ENCODE measurements at places on chromosomes 16 and 17.

- no peak for DNase-seq
These were observed 779 bp upstream of the CCDC102A start for GRCh38 chr16:57537194-57537505.

DNA sequence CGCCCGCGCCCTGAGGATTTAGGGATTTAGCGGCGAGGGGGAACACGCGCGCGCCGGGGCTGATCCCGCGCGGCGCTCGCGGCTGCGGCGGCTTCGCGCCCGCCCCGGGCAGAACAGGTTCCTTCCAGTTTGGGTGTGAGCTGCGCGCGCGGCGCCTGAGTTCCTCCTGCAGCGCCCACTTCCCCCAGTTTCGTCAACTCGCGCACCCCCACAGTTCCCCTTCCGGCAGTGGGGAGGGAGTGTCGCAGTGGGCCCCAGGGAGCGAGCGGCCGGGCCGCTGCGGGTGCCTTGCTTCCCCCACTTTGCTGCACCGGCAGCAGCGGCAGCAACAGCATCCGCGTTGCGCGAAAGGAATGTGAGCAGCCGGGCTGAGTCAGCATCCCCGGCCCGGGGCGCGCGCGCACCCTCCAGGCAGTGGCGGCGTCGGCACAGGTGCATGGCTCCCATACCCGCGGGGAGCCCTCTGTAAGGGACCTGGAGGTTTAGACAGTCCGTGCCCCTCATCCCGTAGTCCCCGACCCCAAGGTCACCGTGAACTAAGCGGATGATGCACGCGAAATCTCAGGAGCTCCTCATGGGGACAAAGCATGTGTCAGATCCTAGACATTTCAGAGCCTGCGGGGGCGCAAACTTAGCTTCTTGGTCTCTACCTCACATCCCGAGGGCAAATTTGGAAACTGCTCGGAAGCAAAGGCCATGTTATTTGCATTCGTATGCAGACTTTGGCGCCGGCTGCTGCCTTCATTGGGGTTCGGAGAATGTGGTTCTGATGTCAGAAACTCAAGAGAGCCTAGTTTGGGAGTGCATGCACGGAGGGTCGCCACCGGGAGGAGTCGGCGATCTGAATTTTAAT is 767 bp downstream of the ARSG start:
- no peak for DNase-seq

GRCh38 chr16:17199135-17199534 is 271.6 kb downstream of the XYLT1 start:
- DNase-seq: no peak

- DNase-seq: no peak
These were observed 95.4 kb downstream of the SNX11 start for GRCh38 chr17:48202959-48203358.

DNA sequence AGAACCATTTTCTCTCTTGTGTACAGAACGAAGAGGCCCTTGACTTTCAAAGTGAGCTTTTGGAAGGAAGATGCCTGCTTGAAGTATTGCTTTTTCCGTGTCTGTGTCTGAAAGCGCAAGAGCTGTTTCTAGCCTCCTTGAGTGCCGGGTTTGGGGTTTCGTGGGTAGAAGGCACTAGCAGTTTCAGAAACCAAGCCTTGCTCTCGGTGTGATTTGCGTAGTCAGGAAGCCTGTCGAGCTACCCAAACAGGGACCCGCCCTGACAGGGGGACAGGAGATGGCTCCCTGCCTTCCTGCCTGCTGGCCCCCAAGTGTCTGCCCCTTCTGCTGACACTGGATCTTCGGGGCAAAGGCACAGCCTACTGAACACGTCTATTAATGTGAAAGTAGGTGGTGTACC is 322.0 kb downstream of the MAF start:
- DNase-seq: no peak

Data from vagina (tissue), 2 donors.